ENCODE measurements at places on chromosomes 1 and 21.

DNA sequence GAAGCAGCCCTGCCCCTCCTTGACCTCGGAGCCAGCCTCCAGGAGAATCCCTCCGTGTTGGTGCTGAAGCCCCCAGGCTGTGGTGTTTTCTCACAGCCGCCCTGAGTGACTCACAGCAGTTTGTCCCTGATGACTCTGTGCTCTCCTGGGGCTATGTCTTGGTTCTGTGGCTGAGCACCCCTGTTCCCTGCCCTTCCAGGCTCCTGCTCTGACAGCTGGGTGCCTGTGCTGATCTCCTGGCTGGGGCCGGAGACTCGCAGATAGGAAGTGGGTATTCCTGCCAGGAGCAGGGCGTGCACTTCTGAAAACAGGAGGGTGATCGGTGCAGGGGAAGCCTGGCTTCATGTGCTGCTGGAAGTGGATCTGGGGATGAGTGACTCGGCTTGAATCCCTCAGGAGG, 34.5 kb downstream of the POFUT2 start:
- no peak for DNase-seq

DNA sequence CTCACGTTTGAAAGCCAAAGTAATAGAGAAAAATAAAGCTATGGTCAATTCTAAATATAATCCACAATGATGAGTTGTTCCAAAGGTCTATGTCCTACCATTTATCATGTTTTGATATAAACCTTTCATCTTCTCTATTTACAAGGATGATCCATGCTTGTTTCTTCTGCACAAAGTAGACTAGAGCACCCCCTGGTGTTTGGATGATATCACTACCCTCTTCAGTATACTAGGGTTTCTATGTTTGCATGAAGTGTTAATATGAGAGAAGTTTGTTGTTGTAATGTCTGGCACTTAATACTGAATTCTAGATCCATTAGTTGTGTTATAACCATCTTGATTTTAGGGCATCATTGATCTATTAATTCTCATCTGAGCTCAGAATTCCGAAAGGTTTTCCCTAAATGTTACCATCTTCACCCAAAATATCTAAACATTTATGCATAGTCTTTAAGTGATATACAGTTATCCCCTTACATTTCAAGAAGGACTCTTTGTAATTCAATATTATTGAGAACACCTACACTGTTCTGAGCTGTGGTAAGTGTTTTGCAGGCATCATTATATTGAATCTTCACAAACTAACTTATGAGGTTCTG, 21.1 kb downstream of the CLDN8 start:
- no peak for DNase-seq

DNA sequence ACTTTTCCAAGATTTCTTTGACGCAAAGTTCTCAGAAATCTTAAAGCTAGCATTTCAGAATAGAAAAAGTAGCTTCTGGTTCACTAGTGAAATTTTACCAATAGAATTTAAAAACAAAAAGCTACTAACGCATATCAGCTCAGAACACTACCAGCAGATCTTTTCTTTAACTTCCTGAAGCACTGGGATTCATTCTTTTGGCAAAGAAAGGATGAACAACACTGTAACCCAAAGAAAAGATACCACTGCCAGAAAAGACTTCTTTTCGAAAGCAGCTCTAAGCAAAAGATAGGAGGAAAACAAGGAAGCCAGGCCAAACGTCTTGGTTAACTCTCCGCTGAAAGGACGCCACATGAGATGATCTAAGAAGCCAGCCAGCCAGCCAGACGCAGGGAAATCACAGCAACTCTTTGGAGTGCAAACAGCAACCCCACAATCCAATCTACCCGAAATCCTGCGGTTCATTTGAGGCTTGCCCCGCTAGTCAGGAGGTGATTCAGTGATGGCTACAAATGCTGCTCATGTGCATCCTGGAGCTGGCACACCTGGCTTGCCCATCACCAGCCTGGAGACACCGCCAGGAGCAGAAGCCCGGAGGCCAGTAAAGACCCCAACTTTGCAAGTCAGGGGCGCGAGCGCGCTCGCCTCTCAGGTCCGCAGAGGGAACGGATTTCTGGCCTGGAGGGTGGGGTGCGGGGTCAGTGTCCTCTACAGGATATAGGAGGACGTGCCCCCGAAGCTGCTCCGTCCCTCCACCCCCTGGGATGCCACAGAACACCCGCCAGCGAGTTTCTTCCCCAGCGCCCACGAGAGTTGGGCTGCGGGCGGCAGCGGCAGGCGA, 812 bp downstream of the NBPF1 start:
- no peak for DNase-seq

GRCh38 chr1:8970870-8971337, 25.2 kb downstream of the CA6 start:
- no peak for DNase-seq

- no peak for DNase-seq
Measured at GRCh38 chr1:203300441-203301330, 4.6 kb upstream of the BTG2 start.

DNA sequence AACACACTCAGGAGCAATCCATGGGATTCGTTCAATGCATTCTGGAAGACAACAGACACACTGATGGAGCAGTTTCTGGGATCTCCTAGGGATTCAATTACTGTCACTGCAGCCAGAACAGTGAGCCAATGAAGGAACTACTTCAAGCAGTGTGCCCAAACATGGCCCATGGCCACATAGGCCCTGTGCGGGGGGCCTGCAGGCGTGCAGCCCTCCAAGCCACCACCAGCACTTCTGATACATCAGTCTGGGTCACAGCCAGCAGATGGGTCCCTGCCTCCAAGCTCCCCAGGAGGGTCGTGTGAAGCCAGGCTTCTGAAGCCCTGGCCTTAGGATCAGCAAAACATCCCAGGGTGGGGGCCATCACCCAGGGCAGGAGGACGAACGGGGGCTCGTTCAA, 99.3 kb downstream of the RAVER2 start:
- no peak for DNase-seq

- no peak for DNase-seq
Measured at GRCh38 chr1:229848752-229849677, 218.0 kb upstream of the GALNT2 start.

DNA sequence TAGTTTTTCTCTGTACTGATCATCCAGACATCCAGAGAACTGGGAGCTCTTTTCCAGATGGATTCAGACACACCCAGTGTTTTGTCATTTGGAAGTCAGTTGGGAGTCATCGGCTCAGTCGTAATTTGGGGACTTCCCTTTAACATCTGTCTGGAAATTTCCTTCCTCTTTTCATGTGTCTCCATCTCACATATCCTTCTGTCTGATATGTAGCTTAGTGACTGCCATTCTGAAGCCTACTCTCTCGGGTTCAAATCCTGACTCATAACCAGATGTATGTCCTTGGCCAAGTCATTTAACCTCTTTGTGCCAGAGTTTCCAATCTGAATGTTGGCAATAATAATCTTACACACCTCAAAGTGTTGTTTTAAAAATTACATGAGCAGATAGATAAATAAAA, 3.0 kb downstream of the MORC3 start:
- no peak for DNase-seq

- peak; percentile 21 for DNase-seq
Measured at GRCh38 chr1:84619383-84620102, 45.3 kb upstream of the CTBS start.

DNA sequence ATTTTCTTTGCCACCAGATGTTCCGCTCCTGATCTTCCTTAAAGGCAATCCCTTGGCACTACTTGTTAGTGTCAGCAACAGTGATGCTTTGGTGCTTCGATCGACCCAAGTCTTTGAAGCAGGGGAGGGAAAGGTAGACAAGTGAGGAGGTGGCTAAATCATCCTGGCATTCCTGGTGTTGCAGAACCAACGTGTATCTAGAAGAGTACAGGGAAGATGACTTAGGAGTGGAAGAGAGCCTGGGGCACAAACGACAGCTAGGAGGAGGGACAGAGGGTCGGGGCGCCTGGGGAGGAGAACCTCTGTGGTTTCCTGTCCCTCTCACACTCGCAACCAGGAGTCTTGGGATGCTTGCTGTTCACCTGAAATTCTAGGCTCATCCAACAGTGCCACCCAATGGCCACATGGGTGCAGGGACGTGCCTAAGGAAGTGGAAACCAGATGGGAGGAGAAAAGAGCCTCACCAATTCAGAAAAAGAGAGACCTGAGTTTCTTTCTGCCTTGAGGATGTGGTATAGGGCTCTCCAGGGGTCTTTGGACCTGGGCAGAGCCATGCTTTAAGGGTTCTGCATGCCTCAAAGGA, 9.5 kb upstream of the KCNA2 start:
- DNase-seq, result no peak

- no peak for DNase-seq
Measured at GRCh38 chr21:18403735-18404450, at the start of gene TMPRSS15. TSS of gene TMPRSS15 (minus strand) at chr21:18403785. CDS start at chr21:18403622, 163 bp downstream.

DNA sequence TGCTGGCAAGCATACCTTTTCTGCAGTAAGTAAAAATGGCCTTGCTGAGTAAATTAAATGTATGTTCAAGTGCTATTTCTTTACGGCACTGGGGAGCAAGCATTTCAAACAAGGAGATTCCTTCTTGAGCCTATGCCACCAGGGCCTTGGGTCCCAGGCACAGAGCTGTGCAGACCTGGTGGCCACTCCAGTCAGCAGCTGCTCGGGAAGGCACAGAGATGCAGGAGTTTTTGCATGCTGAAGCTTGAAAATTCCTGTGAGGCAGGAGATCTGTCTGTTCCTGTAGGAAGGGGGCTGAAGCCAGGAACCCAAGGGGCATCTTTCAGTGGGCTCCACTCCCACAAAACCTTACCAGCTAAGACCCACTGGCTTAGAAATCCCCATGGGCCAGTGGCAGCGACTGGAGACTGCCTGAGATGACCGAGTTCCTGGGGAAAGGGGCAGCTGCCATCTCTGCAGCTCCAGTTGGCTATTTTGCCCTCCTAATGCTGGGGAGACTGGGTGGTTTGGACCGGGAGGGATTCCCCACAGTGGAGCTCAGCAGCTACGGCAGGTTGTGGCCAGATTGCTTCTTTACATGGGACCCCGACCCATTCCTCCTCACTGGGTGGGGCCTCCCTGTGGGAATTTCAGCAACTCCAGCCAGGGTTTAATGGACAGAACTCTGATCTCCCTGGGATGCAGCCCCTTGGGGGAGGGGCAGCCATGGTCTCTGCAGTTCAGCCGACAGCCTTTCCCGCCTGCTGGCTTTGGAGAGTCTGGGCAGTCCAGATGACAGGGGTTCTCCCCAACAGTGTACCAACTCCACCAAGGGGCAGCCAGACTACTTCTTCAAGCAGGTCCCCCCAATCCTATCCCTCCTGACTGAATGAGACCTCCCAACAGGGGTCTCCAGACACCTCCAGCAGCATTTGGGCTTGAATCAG, 8.4 kb upstream of the PGBD2 start:
- no peak for DNase-seq

GRCh38 chr1:36638268-36638667, 155.6 kb upstream of the CSF3R start:
- no peak for DNase-seq

Data from thoracic aorta (tissue), 2 donors.